ENCODE measurements at places on chromosomes 3 and 15.
A peak's percentile ranks its signal among the peaks of the same experiment; 100 is the strongest.

DNA sequence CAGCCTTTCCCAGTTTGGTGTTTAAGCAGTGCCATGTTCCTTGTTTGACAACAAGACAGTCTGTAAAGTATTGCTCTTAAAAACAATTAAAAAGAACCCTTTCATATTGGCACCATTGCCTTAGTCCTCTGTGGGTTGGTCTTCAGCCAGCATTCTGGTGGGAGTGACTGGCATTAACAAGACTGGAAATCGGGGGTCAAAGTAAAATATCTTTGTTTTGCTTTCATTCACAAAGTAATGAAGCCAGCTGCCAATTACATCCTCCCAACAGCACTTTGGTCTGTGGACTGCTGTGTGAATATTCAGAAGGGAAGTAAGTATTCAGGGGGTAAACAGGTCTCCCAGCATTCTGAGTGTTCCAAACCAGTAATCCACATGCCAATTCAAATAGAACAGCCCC is 8.3 kb upstream of the VILL start:
- DNase-seq = no peak

- peak; percentile 78 for DNase-seq
Measured at GRCh38 chr3:52231502-52232278, 6.2 kb upstream of the TLR9 start.

- no peak for DNase-seq
Measured at GRCh38 chr15:77243135-77243534, 172.2 kb upstream of the TSPAN3 start.

DNA sequence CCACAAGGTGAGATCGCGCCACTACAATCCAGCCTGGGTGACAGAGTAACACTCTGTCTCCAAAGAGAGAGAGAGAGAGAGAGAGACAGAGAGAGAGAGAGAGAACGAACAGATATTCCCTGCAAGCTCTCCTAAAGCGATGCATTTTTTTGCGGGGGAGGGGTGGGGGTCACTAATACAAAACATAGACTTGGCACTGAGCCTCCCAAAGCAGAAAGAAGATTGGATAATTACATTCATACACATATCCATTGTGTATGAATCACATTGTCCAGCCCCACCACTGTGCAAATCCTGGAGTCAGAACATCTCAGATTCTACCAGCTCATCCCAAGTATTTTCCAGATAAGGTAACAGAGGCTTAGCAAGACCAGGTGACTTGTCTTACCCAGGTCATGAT is 459.9 kb downstream of the MAGI1 start:
- no peak for DNase-seq

GRCh38 chr3:153785901-153786300 is 335.3 kb upstream of the ARHGEF26 start:
- no peak for DNase-seq

- no peak for DNase-seq
Measured at GRCh38 chr3:187970106-187970505, 183.9 kb upstream of the LPP start.
